Activated T-cell treated with anti-CD3 and anti-CD28 coated beads, Interleukin-2, amount 50 U/mL, for 1 hour (primary cell): ENCODE measurements at places on chromosomes 3 and 15.
A peak's percentile ranks its signal among the peaks of the same experiment; 100 is the strongest.

GRCh38 chr3:172517859-172518466 is 5.3 kb downstream of the TNFSF10 start:
- no peak for DNase-seq

DNA sequence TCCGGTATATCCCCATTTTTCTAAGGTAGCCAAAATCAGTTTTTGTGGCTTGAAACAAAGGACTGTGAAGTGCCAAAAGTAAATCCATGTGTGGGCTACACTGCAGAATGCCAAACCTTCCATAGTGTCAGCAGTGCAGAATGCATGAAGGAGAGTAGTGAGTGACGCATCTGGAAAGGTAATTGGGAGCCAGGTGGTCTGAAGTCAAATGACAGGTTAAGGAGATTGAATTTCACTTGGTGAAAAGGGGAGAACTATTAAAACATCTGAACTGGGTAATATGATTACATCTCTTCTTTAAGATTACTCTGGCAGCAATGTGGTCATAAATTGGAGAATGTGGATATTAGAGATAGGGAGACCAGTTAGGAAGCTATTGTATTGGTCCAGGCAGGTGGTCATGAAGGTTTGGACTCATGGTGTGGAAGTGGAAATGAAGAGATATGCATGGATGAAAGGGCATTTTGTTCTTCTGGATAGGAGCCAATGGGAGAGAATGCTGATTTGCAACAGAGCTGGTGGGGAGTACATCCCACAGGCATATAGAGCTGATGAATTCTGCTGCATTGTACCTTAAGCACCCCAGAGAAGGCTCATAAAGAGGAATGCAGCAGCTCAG is 118.2 kb downstream of the ECT2 start:
- no peak for DNase-seq

- DNase-seq: no peak
Observed at GRCh38 chr3:67828486-67829010, 174.1 kb upstream of the SUCLG2 start.

DNA sequence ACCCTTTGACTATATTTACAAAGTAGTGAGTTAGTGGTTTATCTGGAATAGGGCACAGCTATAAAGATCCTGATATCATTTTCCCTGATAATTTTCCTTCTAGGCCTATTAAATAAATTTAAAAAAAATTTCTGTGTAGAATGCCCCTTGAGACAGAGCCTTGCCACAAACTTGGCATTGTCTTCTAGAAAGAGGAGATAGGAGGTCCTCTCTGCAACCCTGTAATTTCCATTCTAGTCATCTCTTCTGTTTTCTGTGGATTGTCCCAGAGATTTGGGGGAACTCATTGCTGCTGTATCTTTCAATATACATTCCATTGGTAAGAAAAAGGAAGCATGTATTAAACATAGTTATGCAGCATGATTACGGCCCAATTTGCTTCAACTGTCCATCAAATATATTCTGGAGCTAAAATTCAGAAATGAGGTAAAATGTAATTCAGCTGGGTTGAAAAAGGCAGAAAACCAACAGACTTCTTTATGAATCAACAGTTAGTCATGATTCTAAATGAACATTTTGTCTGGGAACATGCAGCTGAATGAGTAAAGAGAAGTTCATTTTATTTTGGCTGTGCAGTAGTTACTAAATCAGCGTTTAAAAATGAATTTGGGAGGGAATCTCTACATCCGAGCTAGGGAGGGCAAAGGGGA is 401.1 kb downstream of the NAALADL2 start:
- no peak for DNase-seq

DNA sequence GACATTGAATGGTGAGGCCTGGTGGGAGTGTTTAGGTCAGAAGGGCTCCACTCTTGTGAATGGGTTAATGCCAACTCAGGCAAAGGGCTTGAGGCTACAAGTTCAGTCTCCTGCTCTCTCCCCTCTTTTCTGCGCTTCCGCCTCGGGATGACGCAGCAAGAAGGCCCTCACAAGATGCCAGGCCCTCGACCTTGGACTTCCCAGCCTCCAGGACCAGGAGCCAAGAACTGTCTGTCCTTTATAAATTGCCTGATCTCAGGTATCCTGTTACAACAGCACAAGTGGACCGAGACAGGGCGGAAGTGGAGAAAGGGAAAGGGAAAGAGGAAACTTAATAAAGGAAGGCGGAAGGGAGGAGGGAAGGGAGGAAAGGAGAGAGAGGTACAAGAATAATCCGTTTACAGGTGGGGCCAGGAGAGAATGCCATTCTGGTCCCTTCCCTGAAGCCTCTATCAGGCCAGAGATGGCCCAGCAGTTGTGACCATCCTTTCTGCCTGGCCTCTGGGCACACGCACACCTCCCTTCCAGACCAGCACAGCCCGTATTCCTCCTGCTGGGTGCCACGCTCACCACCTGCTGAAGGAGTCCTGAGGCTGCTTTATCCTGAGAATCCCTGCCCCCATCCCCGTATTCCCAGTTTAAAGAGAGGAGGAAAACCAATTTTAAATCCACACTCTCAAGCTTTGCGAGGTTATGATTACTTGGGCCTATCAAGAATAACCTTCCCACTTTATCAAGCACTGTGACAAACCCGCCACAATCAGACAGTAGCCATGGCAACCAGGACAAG is 64.2 kb downstream of the OXNAD1 start:
- DNase-seq: no peak

DNA sequence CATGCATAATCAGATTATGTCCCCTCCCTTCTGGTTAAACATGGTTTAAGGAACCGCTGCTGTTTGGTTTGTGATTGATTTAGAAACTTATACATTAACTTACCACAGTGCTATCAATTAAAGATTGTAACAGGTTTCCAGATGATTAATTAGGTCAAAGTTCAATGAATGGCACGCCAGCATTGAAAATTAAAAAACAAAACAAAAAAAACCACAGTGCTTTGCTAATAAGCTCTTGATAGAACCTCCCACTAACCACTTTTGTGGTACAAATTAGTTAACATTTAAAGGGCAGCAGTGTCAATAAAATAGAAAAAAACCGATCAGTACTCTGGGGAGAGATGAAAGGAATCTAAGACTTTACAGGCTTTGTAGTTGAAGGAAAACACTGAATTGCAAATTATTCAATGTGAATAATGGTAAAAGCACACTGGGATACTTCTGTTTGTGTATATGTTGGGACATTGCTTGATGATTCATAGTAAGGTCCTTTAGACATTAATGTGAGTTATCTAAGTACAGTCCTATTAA is 7.6 kb upstream of the C3orf38 start:
- no peak for DNase-seq

- no peak for DNase-seq
Observed at GRCh38 chr3:141511361-141511760, 24.5 kb downstream of the RASA2 start.

DNA sequence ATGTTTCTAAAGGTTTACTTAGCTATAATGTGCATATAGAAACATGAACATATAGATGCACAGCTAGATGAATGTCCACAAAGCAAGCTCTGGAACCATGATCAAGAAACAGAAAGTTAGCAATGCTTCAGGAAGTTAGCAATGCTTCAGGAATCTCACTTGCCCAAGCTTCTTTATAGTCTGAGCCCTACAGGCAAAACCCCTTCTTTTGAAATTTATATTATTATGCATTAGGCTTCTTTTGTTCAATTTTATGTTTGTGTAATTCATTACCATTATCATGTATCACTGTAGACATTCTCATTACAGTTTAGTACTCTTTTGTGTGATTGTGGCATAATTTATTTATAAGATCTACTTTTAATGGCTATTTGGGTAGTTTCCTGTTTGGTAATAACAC is 286.4 kb upstream of the BCHE start:
- DNase-seq: no peak

DNA sequence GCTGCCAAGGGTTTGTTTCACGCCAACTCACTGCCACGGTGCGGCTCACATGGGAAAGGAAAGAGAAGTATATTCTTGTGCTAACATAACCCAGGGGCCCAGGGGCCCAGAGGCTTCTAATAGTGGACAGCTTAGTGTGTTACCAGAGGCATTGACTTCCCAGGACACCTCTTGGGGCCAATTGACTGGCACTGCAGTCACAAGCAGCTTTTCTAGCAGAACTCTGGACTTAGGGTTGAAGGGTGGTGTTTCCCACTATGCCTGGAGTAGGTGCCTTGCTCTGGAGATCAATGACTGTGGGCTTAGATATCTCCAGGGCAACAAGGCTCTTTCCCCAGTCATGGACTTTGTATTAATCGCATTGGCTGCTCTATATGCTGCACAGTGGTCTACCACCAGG is 172.7 kb upstream of the KBTBD8 start:
- DNase-seq: no peak

DNA sequence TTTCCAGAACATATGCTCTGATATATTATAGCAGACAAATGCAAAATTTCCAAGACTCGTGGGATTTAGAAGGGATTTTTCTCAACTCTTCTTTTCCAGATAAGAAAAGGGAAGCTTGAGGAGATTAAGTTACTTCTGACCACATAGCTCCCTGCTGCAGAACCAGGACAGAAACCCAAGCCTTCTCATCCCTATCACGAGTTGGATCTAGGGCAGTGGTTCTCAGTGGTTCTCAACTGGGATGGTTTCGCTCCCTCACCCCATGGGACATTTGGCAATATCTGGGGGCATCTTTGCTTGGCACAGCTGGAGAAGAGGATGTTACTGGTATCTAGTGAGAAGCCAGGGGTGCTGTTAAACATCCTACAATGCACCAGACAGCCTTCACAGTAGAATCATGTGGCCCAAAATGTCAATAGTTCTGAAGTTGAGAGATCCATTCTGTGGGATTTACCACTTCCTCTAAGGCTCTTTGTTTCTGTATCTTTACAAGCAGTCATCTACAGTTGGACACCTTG is 64.2 kb downstream of the LIPC start:
- DNase-seq: no peak

DNA sequence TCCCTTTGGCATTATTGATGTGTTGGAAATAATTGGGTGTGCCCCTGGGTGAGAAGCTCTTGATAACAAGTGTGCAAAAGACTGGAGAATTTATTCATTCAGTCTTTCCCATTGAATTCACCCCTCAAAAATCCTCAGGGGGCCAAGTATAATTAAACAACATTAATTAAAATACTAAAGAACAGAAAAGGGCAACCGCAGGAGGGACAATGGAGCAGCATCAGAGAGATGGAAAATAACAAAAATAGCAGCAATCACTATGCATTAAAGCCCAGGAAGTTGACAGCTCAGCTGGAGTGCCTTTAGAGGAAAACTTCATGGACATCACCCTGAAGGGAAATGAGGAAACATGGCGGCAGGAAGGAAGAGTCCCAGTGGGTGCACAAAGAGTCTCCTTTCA is 227.6 kb downstream of the MINAR1 start:
- no peak for DNase-seq

DNA sequence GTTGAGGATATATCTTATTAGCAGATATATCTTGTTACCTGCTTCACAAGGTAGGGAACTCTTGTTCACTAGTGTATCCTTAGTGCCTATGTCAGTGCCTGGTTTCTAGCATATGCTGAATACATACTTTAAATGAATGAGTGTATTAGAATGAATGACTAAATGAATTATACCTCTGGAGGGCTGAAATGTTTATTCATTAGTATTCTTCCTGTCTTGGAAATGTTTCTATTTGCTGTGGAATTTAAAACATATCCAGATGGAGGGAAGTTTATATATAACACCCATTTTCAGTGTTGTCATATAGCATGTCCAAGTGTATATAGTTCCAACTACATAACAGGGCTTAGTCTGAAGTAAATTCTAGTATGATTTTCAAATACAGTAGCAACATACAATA is 581.5 kb downstream of the TBL1XR1 start:
- no peak for DNase-seq

GRCh38 chr15:79960502-79961212 is 10.3 kb downstream of the BCL2A1 start:
- no peak for DNase-seq

DNA sequence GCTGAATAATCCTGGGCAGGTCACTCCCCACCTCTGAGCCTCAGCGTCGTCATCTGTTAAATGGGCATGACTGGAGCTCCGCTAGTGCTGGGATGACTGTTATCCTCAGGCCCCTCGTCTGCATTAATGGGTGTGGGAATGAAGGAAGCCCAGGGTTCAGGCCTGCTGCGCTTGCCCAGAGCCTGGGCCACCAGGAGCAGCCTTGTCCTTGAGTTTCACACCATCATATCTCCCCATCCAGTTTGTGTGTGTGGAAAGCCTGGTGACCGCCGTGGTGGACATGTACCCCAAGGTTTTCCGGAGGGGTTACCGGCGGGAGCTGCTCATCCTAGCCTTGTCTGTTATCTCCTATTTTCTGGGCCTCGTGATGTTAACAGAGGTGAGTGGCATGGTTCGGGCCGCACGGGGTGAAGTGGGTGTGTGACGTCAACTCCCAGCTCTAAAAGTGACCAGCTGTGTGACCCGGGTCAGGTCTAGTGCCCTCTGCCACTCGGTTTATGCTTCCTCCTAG is 63.5 kb upstream of the SLC6A1 start:
- DNase-seq: no peak

GRCh38 chr3:46882377-46883053 is 5.0 kb downstream of the PTH1R start:
- peak; percentile 29 for DNase-seq

DNA sequence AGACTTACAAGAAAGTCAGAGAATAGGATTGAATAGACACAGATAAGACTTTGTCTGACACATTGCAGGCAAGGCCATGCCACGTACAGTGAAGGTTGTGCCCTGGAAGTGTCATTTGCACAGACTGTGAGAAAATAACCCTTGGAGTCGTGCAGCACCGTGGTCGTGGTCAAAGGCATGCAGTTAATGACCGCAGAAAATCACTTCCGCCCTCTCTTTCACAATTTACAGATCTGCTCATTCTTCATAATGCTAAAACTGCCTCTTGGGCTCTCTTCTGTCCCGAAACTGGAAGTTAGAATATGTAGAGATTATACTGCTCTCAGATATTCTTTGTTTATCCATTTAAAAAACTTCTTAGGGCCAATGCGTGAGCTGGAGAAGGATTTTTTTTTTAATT is 73.2 kb upstream of the CTXND1 start:
- no peak for DNase-seq

DNA sequence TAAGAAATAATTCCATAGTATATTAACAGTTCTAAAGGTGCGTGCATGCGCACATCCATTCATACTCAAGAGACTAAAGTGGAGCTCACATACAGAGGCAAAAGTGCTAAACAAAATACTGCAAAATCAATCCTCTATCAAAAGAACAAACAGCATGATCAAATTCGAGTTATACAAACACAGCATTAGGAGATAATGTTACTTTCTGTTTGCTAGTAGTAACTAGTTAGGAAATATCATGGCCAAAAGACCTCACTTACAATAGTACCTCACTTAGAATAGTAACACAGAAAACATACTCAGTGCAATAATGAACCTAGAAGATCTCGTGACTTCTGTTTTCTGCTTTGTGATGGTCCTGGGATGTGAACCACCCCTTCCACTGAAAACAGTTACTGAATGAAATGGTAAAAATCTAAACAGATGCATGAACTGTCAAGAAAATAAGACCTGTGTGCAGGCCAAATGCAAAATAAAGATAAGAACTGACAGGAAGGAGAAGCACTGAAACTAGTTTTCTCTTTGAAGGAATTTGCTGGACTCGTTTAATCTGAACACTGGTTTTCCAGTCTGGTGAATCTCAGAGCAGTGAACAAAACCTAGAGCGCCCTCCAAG is 20.9 kb upstream of the CEMIP start:
- DNase-seq: no peak
